ENCODE measurements at places on chromosomes 7 and 10. TPM values are rescaled to one million over a fixed set of nuclear protein-coding genes. Genes with fewer than 3 reads are reported as not detected.

The OR2A7 gene
- total RNA-seq = 0.35 TPM

The NUTM2D gene
- 5.3 TPM for total RNA-seq

The SLC16A12 gene
- 2.0 TPM for total RNA-seq

The GJD4 gene
- total RNA-seq = not detected

The TECTB gene
- total RNA-seq = not detected

The NEBL gene
- total RNA-seq = 899 TPM

The SYNPO2L gene
- total RNA-seq = 354 TPM

The ADAM12 gene
- 6.9 TPM for total RNA-seq

The SPAM1 gene
- total RNA-seq = not detected

Measured in heart right ventricle (tissue), 16 donors.